ENCODE measurements at places on chromosomes 7 and 10. TPM values are rescaled to one million over a fixed set of nuclear protein-coding genes. Genes with fewer than 3 reads are reported as not detected.

GRCh38 chr10:48535416-48536155 is 69.3 kb downstream of the ARHGAP22 start:
- no peak for DNase-seq

GRCh38 chr7:47597379-47597778 is 15.5 kb upstream of the TNS3 start:
- no peak for DNase-seq

DNA sequence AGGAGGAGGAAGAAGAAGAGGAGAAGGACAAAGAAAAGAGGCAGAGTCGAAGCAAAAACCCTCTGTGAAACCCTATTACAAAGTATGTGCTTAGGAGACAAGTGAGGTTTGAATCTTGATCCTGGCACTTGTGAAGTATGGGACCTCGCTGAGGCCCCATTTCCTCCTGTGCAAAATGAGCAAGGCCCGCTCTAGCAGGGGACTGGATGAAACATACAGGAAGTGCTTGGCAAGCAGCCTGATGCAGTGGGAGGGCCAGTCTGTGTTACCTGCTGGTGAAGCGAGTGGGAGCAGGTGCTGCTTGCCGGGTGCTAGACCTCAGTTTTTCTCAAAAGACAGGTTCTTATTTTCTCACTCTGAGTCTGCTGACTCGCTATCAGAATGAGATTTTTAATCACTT is 150.4 kb downstream of the JCAD start:
- DNase-seq: no peak

DNA sequence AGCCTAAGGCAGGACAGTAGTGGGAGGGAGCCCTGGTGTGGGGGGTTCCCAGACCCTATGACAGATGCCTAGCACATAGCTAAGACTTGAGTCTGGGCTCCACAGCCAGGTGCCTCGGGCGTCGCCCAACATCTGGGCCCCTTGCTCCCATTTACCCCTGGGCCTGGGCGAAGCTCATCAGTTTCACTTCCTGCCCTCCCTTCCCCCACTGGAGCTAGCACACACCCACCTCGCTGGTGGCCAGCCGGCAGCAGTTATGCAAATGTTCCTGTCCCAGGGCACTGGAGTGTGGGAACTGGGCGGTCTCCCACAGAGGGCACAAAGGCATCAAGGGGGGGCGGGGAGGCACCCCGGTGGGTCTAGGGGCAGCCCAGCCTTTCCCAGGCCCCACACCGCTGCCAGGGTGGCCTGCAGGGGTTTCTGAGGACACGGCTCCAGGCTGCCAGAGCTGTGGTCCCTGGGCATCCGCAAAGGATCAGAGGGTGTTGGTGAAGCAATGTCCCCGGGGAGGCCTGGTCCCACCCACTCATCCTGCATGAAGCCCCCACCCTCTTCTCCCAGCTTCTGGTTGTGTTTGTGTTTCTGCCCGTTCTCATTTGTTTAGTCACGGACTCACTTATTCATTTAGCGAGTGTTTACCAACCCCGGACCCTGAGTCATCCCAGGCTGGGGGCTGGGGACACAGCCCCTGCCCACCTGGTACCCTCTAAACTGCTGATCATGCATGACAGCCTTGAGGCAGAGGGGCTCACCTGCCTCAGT is 20.4 kb downstream of the SH2B2 start:
- DNase-seq: peak; percentile 30

GRCh38 chr10:118220346-118220850 is 121.7 kb downstream of the FAM204A start:
- DNase-seq: no peak

DNA sequence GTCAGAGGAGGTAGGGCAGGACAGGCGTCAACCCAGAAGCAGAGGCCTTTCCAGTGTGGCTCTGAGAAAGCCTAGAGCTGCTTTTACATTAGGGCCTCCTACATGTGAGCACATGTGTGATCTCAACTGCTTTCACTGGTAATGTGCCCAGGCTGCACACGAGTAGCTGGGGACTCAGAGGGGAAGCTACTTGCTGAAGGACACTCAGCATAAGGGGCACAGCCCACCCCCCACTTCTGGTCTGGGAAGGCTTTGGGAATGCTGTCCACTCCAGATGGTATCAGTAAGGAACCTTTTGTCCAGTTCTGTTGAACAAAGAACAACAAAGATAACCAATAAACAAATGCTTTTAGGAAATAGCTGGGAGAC is 18.9 kb downstream of the PRF1 start:
- DNase-seq: no peak

DNA sequence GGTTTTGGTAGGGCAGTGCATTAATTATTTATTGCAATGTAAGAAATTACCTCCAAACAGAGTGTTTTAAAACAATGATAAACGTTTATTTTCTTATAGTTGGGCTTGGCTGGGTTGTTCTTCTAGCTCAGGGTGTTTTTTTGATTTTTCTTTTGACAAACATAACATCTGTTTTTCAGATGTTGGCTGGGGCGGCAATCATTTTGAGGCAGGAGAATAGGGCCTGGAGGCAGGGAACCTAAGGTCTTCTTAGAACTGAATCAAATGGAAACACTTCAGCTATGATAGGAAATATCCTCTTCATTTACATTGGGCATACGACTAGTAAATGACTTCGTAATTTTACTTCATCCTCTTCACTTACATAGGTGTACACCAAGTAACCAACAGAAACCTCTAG is 47.4 kb upstream of the NAMPT start:
- DNase-seq: no peak

- DNase-seq: no peak
Measured at GRCh38 chr10:122087436-122087835, 98.5 kb downstream of the TACC2 start.

DNA sequence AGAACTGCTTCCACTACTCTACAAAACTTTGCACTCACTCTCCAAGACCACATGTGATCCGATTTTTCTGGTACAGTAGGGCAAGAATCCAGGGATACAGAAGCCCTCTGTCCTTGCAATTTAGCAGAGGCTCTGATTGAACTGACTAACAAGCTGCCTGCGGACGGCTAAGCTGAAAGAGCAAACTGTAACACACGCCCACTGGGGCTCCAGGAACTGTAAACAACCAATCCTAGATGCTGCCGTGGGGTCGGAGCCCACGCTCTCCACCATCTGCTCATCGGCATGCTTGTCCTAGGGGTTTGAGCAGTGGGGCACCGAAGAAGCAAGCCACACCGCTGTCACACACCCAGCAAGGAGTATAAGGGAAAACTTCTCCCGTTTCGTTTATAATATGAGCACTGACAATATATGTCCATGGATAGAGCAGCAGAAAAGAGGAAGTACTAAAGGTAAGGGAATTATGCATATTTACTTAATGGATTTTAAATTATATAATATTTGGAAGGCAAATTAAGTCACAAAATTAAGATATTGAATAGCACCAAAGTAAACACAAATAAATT is 634.4 kb upstream of the POT1 start:
- no peak for DNase-seq

GRCh38 chr7:22802426-22802825 is 20.2 kb downstream of the TOMM7 start:
- DNase-seq: no peak

DNA sequence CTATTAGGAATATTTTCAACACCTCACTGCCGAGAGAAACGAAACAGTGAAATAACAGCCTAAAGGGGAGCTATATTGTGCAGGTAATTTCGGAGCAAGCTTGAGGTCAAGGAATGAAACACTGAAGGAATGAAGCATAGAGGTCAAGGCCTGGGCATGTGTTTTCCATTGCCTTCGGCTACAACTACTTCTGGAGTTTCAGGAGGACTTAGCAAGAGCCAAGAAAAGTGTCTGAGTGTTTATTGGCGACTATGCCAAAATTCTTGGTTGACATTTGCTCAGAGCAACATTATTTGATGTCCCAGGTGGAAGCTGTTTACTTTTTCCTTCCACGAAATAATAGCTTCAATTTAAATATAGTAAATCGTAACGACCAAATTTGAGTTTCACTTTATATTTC is 89.6 kb upstream of the IFRD1 start:
- DNase-seq: no peak

DNA sequence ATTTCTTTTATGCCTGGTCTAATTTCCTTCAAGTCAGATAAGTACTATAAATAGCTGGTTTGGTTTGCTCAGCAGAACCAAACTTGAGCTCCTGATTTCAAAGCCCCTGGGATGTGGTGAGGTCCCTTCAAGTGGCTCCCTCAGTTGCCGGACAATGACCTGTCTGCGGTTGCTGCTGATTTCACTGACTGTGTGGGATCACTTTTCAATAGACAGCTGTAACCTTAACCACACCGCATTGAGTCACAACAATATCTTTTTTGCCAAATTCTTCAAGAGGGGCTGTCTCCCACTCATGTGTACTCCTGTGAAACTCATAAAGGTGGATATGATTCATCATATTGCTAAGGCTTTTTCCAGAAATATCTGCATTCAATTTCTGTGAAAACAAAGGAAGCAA is 23.1 kb upstream of the ITGA8 start:
- no peak for DNase-seq

Gene MSS51
- 1.0 TPM for total RNA-seq

DNA sequence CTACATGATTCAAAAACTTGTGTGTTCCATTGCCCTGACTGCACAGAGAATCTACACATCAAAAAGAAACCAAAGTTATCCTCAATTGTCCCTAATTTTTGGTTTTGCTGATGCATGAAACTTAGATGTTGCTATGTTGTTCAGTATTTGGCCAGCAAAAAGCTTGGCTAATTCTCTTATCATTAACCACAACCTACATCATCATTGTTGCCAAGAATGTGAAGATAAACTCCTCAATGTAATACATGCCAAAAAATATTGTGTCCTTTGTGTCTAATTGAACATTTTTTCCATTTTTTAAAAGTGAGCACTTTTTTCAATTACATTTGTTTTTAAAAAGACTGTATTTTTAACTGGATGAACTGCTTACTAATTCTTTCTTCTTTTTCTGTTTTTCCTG is 268.0 kb upstream of the SEMA3D start:
- DNase-seq: no peak

DNA sequence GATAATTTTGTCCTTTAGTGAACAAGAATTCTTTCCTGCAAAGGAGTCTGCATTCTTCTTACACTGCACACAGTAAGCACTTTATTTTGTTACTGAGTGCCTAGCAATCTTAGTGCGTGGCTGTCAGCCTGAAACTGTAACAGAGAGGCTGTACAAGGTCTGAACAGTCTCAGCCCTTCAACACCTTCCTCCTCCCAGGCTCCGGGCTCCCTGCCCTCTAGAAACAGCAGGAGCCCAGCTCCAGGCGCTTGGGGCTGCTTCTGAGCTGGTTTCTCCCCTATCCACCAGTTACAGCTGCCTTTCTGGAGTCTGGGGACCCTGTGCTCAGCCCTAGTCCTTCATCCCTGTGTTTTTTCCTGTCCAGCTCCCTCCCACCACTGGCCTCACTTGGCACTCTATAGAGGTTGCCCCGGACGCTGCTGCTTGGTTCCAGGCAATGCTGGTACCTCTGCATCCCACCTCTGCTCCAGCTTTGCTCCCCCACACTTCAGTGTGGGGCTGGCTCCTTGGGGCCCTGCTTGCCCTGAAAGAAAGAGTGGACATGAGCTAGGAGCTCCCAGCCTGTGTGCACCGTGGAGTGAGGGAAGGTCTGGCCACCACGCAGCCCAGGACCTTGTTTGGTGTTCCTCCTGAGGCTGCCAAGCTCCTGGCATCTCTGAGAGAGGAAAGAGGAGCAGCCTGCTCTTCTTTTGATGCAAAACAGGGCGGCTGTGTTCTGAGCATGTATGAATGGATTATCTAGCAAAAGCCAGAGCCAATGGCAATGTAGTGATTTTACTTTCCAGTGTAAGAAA is 251.2 kb upstream of the GRB10 start:
- DNase-seq: no peak

GRCh38 chr7:95723583-95724180 is 48.7 kb upstream of the DYNC1I1 start:
- DNase-seq: peak; percentile 76

Gene ENTPD1
- not detected for total RNA-seq

DNA sequence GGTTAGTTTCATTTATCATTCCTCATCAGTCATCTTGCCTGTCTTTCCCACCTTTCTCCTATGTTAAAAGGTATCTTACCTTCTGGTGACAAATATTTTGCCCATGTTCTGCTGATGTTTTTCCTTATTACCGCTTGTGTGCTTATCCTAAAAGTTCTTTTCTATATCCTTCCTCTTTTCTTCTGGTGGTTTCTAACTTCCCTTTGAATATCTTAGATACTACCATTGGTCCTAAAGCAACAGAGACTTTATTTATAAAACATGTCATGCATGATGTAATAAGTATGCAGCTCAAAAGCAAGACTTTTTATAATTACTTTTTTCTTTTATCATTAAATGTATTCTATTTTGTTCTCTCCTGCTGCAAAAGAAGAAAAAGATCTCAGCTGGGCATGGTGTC is 24.8 kb downstream of the TBC1D12 start:
- no peak for DNase-seq

Gene GIMAP6
- not detected for total RNA-seq

DNA sequence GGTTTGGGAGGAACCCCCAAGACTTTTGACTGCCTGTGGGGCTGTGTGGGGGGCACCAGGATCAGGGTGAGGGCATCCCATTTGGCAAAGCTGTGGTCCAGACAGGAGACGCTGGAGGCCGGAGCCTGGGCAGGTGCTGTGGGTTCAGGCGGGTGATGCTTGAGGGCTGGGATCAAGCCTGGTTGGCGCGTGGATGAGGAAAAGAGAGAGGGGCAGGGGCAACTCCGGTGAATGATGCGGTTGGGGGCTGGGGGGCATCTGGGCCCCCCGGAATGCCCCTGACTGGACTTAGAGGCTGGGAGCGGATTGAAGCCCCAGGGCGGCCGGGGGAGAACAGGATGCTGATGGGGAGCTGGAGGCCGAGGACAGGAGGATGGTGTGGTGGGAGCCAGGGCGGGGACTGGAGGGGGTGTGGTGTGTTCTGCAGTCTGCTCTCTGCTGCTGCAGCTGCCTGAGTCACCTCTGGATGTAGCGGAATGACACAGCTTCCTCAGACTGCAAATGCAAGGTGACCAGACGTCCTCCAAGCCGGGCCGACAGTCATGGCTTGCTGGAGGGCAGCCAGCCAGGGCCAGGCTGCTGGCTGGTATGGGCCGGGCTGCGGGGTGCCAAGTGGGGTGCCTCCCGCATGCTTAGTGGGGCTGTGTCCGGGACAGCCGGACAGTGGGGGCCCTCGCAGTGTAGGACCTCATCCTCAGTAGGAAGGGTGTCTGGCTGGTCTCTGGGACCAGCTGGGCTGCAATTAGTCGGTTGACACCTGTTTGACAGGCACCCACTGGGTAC is 3.2 kb downstream of the MAFK start:
- DNase-seq: peak; percentile 97

DNA sequence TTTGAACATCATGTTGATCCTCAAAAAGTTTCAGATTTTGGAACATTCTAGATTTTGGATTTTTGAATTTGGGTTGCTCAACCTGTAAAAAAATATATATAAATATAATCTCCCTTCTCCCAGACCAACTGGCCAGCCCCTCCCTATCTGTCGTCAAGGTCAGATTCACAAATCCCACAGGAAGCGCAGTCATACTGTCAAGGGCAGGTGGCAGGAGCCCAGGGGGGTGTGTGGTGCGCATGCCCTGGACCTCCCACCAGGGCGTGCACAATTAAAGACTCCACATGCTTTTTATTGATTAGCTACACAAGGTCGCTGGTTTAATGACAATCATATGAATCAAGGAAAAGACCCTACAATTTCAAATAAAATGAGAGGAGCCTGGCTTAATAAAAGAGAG is 77.0 kb upstream of the EEPD1 start:
- no peak for DNase-seq

GRCh38 chr10:4888236-4888635 is 62.2 kb downstream of the AKR1E2 start:
- DNase-seq: peak; percentile 3
